ENCODE measurements at places on chromosomes 7 and 10.
A peak's percentile ranks its signal among the peaks of the same experiment; 100 is the strongest.

- DNase-seq, result no peak
These were observed 115.0 kb downstream of the TMEM26 start for GRCh38 chr10:61338146-61338545.

DNA sequence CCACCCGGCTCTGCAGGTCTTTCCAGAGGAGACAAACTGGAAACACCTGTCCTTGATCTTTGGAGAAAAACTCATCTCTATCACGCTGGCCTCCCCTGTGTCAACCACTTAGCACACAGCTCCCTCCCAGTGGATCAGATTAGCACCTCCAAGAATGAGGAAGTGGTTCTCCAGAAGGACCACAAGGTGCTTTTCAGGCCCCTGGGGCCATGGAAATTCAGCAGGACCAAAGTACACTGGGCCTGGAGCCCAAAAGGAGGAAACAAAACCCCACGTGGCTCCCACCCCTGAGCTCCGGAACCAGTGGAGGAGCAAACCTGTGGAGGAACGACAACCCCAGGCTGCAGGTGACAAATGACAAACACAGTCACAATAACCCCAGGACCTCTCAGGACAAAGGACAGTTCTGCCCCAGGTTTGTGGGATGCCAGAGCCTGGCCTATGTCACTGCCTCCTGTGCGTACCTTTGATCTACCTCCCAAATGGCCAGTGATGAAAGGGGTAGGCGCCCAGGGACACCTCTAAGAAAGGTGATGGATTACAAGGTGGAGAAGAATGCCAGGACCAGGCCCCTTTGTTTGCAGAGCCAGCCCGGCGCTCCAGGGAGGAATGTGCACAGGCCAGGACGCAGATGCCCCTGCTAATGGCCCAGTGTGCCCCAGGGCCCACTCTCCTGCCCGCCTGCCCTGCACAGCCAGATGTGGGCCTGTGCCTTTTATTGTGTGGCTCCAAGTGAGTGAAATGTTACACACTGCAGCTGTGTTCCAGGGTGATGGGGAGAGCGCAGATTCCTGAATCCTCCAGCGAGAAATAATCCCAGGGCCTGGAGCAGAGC is 5.7 kb downstream of the TNS3 start:
- no peak for DNase-seq

- DNase-seq, result no peak
These were observed 47.8 kb downstream of the IKZF1 start for GRCh38 chr7:50352282-50352681.

GRCh38 chr10:121734589-121735045 is 136.4 kb upstream of the FGFR2 start:
- no peak for DNase-seq

DNA sequence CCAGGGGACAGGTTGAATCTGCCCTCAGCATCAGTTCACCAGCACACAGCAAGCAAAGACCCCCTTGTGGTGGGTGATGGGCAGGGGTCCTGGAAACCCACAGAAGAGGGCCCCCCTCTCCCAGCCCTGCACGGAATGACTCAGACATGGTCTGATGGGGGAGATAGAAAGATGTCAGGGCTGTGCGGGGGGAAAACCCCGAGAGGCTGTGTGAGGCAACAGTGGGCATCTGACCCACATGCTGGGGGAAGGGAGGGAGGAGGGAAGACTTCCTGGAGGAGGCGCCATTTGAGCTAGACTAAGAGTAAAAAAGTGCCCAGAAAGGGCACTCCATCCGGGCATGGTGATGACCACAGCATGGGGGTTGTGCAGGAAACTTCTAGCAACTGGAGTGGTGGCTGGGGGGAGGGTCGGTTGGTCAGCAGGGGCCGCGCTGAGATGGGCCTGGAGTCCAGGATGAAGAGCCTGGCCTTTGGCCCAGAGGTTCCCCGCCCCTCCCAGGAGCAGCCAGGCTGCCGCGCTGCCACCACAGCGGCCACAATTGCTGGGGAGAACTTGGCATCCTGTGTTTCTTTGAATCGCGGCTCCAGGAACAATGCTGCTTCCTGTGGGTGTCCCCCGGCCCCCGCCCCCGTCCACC is 2.5 kb downstream of the LFNG start:
- DNase-seq, result peak; percentile 31

- DNase-seq, result no peak
These were observed 631.9 kb downstream of the PARD3 start for GRCh38 chr10:34183016-34183796.

DNA sequence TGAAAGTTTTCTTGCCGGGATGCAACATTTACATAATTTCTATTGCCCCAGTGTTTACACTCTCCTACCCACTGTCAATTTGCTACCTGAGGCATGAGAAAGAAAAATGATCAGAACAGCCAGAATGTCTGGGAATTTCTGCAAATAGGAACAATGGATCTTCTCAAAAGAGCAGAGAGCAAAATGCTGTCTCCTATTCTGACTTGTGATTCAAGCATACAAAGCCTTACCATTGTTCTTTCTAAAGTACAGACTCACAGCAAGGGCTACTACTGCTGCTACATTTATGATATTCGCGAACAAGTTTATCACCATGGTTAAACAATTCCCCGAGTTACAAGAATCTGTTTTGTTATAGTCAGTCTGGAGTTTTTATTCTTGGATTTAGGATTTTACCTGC is 329.9 kb upstream of the CELF2 start:
- DNase-seq, result no peak

All from Jurkat, Clone E6-1 (cell line).